ENCODE measurements at places on chromosomes 5 and 9. TPM values are rescaled to one million over a fixed set of nuclear protein-coding genes. Genes with fewer than 3 reads are reported as not detected.

GRCh38 chr5:179732918-179733771 lies 523 bp downstream of the MAML1 start:
- no peaks in the 10 kb centered on the region for H3K27me3 ChIP-seq
- peak overlapping the region; percentile 98 for H3K27ac ChIP-seq
- H3K4me1 ChIP-seq: peaks cover 26% of the 10 kb centered on the region
- H3K36me3 ChIP-seq: no peaks in the 10 kb centered on the region
- peak; percentile 23 for DNase-seq

Gene SPAAR
- total RNA-seq: 14.4 TPM

GRCh38 chr9:109256336-109256735 lies 64.5 kb downstream of the EPB41L4B start:
- no peak overlapping the region for H3K27ac ChIP-seq
- no peaks in the 10 kb centered on the region for H3K4me1 ChIP-seq
- no peaks in the 10 kb centered on the region for H3K36me3 ChIP-seq
- DNase-seq: no peak
- no peak overlapping the region for H3K4me3 ChIP-seq

GRCh38 chr9:105854026-105854782 lies 159.9 kb downstream of the TMEM38B start:
- H3K27ac ChIP-seq: no peak overlapping the region

- H3K27me3 ChIP-seq: no peaks in the 10 kb centered on the region
- H3K36me3 ChIP-seq: no peaks in the 10 kb centered on the region
- no peak overlapping the region for H3K27ac ChIP-seq
- peak; percentile 24 for DNase-seq
- no peak overlapping the region for H3K4me3 ChIP-seq
- no peaks in the 10 kb centered on the region for H3K4me1 ChIP-seq
Observed at GRCh38 chr5:153919161-153919560, 119.5 kb downstream of the FAM114A2 start.

Gene ENHO
- total RNA-seq: 0.60 TPM

- no peak for DNase-seq
- H3K36me3 ChIP-seq: no peaks in the 10 kb centered on the region
- H3K27ac ChIP-seq: no peak overlapping the region
- no peak overlapping the region for H3K4me3 ChIP-seq
Observed at GRCh38 chr9:108049026-108049607, 559.5 kb upstream of the KLF4 start.

- H3K4me1 ChIP-seq: peaks cover 13% of the 10 kb centered on the region
- H3K36me3 ChIP-seq: no peaks in the 10 kb centered on the region
- H3K27me3 ChIP-seq: peaks cover 20% of the 10 kb centered on the region
- peak overlapping the region; percentile 58 for H3K4me3 ChIP-seq
- DNase-seq: no peak
- H3K27ac ChIP-seq: no peak overlapping the region
Observed at GRCh38 chr9:130681769-130682420, 11.7 kb upstream of the EXOSC2 start.

- no peak overlapping the region for H3K4me3 ChIP-seq
- no peak for DNase-seq
Observed at GRCh38 chr5:176427971-176428370, 11.6 kb upstream of the CLTB start.

- no peak overlapping the region for H3K27ac ChIP-seq
- H3K27me3 ChIP-seq: no peaks in the 10 kb centered on the region
- H3K4me1 ChIP-seq: no peaks in the 10 kb centered on the region
Observed at GRCh38 chr9:132312873-132313272, 41.9 kb downstream of the SETX start.

DNA sequence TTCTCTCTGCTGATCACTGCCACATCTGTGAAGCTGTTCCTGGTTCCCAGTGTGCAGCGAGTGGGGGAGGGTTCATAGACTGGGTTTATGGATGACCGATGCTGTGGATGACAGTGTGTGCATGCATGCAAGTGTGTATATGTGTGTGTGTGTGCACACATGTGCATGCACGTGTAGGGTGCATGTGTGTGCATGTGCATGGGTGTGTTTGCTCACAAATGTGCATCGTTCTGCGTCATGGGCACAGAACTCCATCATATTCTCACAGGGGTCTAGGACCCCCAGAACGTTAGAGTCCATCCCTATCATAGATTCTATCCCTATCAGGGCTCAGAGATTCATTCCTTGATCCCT lies 134.0 kb downstream of the PHF2 start:
- peaks cover 5% of the 10 kb centered on the region for H3K27me3 ChIP-seq
- H3K36me3 ChIP-seq: no peaks in the 10 kb centered on the region
- H3K4me3 ChIP-seq: no peak overlapping the region
- DNase-seq: no peak
- H3K27ac ChIP-seq: no peak overlapping the region

- DNase-seq: no peak
- no peaks in the 10 kb centered on the region for H3K36me3 ChIP-seq
- no peak overlapping the region for H3K4me3 ChIP-seq
- peaks cover 3% of the 10 kb centered on the region for H3K4me1 ChIP-seq
- H3K27me3 ChIP-seq: no peaks in the 10 kb centered on the region
Observed at GRCh38 chr5:16542236-16542635, 74.6 kb downstream of the RETREG1 start.

GRCh38 chr9:37002413-37003217 lies 31.5 kb downstream of the PAX5 start:
- DNase-seq: no peak
- no peak overlapping the region for H3K4me3 ChIP-seq
- H3K27me3 ChIP-seq: peaks cover 63% of the 10 kb centered on the region
- no peaks in the 10 kb centered on the region for H3K36me3 ChIP-seq

Gene SH2D3C
- 17.0 TPM for total RNA-seq

Gene MEGF10
- 0.23 TPM for total RNA-seq

DNA sequence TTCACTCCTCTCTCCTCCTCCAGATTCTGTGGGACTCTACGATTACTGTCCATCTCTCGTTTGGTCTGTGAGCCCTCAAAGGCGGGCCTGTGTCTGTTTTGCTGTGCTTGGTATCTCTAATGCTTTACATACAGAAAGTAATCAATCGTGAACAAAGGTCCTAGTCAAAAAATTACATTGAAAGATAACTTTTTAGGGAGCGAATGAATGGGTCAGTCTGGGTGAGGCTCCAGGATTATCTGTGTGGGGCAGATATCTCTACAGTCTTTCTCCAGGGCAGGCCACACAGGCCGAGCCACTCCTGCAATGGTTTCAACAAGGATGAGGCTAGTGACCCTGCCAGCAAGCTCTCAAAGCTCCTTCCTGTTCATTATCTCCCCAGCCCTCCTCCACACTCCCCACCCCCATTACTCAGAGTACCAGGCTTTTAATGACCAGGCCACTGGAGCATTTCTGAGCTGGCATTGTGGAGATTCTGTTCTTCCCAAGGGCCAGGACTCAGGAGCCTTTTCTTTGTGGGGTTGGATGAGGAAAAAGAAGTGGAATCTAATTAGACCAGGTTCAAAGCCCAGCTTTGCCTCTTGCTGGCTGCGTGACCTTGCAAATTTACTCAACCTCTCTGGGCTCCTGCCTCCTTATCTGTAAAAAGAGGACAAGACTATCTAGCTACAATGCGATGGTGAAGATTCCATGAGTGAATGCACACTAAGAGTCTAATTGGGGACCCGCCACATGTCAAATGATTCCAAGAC lies 10.2 kb downstream of the CORO2A start:
- no peaks in the 10 kb centered on the region for H3K27me3 ChIP-seq
- no peaks in the 10 kb centered on the region for H3K4me1 ChIP-seq
- DNase-seq: no peak
